ENCODE measurements at places on chromosomes 7 and 10.

- DNase-seq = no peak
Observed at GRCh38 chr7:24851786-24852185, 94.5 kb upstream of the GSDME start.

GRCh38 chr7:135251496-135252391 is 18.1 kb downstream of the STRA8 start:
- DNase-seq = no peak

DNA sequence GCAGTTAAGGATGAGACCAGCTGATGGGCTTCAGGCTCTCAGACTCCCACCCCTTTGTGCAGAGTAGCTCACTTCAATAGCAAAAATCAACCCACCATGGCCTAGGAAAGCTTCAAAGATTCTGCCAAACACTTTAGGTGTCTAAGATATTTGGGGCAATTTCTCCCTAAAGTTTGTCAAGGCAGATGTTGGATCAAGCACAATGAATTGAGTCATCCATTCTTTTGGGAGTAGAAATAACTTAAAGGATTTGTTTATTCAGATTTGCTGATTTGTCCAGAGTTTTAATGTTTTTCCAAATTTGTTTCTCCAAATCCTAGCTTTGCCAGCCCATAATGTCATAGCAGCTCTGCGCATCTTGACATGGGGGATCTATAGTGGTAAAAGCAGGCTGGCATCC is 855.1 kb downstream of the LRMDA start:
- DNase-seq = no peak

- DNase-seq = no peak
Observed at GRCh38 chr10:28054228-28054860, 55.5 kb upstream of the ODAD2 start.

DNA sequence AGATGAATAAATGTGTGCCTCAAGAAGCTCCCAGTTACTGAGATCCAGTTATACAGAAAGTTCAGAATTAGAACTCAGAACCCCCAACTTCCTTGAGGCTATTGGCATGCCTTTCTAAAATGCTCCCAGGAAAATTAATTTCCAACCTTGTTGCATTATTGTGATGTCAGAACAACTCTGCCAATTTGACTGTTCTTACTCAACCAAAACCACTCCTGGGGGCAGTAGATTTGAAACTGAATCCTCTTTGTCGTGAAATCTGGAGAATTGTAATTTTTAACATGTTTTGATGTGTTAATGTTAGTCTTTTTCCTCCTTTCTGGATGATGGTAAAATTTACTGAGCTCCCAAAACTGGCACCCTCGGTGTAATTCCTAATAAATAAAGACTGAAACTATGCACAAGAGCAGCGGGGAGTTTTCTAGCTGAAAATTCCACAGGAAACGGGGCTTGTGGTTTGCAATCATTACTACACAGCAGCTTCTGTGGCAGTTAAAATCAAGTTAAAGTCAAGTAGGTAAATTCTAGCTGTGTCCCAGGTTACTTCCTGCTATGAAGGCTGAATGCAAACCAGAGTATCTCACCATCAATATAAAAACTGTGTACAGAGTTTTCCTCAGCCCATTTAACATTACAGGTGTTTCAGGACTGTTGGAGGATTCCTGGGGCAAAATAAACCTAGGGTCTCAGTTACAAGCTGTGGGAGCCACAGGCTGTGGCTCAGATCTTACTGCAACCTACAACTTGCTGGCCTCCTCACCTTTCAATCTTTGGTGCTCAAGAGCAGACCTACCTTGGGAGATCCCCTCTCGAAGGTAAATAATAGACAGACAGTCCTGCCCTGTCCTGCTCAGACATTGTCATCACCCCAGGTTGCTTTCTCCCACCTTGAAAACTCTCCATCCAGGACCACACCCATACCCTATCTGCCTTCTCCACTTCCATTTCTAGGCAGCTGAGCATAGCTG is 156.3 kb upstream of the KMT2E start:
- no peak for DNase-seq

- no peak for DNase-seq
Observed at GRCh38 chr10:104127411-104127810, 5.4 kb downstream of the SFR1 start.

- DNase-seq = no peak
Observed at GRCh38 chr7:114784746-114785145, 137.1 kb upstream of the MDFIC start.

DNA sequence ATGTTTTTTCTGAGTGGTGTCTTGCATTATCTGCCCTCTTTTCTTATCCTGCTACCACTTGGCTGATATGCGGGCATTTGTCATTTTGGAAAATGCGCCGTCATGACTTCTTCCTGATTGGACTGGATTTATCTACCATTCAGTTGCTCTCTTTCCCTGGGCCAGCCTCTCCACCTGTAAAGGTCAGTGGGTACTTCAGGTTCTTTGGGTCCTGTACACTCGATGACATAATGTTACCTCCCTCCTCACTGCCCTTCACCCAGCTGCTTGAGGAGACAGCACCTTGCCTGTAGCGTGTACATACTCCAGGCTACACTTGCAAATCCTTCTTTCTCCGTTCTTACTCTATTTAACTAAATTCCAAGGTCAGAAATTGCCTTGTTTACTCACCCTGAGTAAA is 83.7 kb downstream of the RBM33 start:
- no peak for DNase-seq

- DNase-seq = no peak
Observed at GRCh38 chr10:50629495-50630122, 5.9 kb upstream of the SGMS1 start.

GRCh38 chr7:158812684-158813083 is 16.6 kb downstream of the ESYT2 start:
- no peak for DNase-seq

- DNase-seq = no peak
Observed at GRCh38 chr10:12720217-12720981, 281.1 kb downstream of the CCDC3 start.
